Astrocyte (in vitro differentiated cells and primary cell): ENCODE measurements at places on chromosomes 5 and 9. TPM values are rescaled to one million over a fixed set of nuclear protein-coding genes. Genes with fewer than 3 reads are reported as not detected.

DNA sequence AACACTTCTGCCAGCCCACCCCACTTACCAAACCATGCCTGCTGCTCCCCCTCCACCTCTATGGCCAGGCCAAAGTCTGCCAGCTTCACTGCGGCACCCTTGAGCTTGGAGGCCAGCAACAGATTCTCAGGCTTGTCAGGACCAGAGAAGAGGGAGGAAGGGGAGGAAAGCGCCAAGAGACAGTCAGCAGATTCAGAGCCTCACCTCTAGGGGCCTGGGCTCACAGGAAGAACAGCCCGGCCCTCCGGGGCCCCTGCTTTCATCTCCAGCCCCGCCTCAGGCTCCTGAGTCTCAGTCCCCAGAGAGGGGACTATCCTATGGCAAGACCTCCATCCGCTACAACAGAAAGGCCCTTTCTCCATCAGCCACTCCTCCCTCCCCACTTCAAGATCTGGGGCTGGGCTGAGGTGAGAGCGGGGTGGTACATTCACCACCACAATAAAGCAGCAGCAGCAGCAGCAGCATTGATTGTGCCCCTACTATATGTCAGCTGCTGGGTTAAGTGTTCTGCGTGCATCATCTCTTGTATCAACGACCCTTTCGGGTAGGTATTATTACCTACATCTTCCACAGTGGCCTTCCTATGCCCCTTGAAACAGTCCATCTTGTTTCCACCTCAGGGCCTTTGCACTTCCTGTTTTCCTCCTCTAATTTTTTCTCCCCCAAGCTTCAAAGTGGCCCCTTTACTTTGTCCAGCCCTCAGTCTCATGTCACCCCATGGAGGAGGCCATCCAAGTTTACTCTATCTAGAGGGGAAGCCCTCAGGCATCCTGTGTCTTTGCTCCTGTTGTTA lies 36.0 kb downstream of the CAMK2A start:
- DNase-seq: no peak

Gene NPR3
- total RNA-seq: 0.50 and 1.1 TPM in 2 replicates

Gene WNT8A
- total RNA-seq: not detected in 2 replicates

Gene HEMGN
- total RNA-seq: not detected in 2 replicates

GRCh38 chr9:26308328-26308727 lies 584.3 kb downstream of the CAAP1 start:
- DNase-seq: peak; percentile 16

GRCh38 chr5:142053426-142054151 lies 40.8 kb upstream of the GNPDA1 start:
- peak; percentile 36 for DNase-seq

Gene FGF1
- 42.2 and 70.9 TPM in 2 replicates for total RNA-seq

DNA sequence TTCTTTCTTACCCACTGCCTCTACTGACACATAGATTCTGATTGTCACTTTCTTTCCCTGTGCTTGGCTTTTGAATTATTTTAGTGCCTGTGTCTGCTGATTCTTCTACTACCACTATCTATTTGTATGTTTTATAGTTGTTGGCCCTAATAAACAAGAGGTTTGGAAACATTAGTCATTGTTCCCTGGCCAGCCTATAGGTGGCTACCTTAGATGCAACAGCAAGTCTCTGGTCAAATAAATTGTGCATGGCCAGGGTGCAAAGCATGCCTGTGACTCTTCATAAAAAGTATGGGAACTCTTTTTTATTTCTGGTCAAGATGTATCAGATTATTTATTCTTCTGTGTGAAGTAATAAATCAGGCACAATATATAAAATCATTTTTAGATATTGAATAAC lies 124.4 kb downstream of the PLK2 start:
- no peak for DNase-seq

Gene TMEM38B
- 9.3 and 11.4 TPM in 2 replicates for total RNA-seq

GRCh38 chr5:142491270-142491669 lies 166.4 kb upstream of the SPRY4 start:
- no peak for DNase-seq

DNA sequence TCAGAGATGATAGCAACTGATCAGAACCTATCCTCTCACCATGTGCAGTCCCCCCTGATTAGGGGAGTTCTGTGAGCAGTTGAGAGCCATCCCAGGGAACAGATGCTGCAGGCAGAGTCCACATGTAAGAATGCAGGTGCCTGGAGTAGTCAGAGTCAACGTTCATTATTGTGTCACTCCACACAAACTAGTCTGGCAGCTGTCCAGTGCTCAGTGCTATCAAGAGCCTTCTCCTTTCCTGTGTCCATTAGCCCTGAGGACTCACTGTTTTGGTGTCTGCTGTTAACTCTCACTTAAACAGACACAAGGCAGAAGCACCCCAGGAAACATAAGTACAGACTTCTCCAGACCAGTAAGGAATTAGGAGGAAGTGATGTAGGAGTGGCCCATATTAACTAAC lies 2.5 kb downstream of the SH3TC2 start:
- no peak for DNase-seq

GRCh38 chr5:74546796-74547195 lies 93.7 kb downstream of the ENC1 start:
- DNase-seq: peak; percentile 57

Gene ABCA1
- 109 and 125 TPM in 2 replicates for total RNA-seq

GRCh38 chr5:78243091-78243490 lies 51.4 kb downstream of the AP3B1 start:
- no peak for DNase-seq

DNA sequence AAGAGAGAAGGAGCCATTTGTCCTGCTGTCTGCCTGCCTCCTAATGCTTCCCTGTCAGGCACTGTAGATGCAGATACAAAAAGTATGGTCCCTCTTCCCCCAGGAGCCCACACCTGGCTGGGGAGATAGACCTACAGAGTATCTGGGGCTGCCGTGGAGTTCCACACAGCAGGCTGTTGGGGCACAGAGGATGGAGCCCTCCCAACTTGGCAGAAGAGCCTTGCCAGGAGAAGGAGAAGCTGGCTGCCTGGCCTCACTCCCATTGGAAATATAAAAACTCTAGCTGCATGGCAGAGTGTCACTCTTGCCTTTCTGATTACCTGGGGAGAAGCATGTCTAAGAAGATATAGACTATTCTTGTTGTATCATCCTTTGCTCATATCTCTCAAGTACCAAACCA lies 160.4 kb downstream of the FSTL4 start:
- DNase-seq: no peak
